ENCODE measurements at places on chromosomes 5 and 9.

GRCh38 chr5:180098991-180099732, 27.6 kb upstream of the RNF130 start:
- DNase-seq = no peak

GRCh38 chr5:8831251-8831650, 714.6 kb downstream of the SEMA5A start:
- DNase-seq = no peak

- no peak for DNase-seq
Observed at GRCh38 chr5:158139161-158139560, 280.2 kb upstream of the CLINT1 start.

DNA sequence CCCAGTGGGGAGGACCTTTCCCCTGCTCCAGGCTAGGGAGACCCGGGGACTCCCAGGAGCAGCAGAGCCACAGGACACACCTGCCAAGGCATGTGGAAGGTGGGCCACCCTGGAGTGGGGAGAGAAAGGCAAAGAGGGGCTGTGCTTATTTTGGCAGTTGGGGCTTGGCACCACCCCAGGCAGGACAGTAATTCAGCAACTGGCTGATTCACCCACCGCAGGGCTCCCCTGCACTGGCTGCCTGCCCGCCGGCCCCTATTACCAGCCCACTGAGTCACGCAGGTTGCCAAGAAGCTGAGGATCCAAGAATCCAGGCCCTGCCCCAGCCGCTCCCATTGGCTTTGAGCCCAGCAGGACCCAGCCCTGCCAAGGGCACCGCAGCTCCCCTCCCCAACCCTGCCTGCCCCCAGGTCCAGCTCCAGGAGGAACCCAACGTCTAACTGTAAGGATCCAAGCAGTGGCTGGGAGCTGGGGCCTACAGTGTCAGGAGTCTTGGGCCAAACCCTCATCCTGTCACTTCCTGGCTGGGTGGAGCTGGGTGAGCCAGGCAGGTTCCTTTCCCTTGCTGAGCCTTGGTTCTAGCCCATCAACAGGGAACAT, 14.2 kb upstream of the RALGDS start:
- peak; percentile 87 for DNase-seq

DNA sequence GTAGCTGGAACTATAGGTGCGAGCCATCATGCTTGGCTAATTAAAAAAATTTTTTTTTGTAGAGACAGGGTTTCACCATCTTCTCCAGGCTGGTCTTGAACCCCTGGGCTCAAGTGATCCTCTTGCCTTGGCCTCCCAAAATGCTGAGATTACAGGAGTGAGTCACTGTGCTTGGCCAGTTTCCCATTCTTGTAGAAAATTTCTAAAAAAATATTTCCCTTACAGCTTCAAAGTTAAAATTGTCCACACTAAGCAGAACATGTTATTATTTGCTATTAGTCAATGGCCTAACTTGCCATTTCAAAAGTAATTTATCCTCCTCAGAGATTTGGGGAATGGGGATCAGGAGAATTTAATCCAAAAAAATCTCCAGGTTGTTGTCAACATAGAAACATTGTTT, 40.1 kb downstream of the SLC38A9 start:
- DNase-seq = no peak

DNA sequence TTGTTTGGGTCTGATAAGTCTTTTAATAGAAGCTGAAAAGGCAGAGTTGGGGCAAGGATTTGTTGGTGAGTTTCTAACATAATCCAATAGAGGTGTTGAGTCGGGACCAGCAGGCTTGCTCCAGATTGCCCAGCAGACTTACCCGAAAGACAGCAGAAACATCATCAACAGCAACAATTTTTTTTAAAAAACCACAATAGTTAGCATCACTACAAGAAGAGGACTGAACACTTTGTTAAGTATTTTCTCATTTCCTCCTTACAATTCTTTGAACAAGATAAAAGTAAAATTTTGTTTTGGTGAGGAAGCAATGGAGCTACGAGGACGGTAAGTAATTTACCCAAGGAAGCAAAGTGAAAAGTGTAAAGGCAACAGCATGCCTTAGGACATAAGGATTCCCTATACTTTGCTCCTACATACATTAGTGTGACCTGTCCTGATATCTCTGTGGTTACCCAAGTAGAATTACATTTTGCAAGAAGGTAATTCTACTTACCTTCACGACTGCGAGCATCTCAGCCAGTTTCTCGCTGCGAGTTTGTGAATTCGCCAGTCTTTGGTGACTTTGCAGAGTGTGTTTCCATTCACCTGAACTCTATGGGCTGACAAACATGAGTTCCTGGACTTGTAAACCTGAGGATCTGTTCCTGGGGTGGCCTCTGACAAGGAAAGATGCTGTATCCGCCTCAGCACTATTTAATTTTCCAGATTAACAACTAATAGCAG, 13.2 kb downstream of the ITK start:
- peak; percentile 64 for DNase-seq

- no peak for DNase-seq
Observed at GRCh38 chr9:126589349-126589748, 24.4 kb upstream of the LMX1B start.

DNA sequence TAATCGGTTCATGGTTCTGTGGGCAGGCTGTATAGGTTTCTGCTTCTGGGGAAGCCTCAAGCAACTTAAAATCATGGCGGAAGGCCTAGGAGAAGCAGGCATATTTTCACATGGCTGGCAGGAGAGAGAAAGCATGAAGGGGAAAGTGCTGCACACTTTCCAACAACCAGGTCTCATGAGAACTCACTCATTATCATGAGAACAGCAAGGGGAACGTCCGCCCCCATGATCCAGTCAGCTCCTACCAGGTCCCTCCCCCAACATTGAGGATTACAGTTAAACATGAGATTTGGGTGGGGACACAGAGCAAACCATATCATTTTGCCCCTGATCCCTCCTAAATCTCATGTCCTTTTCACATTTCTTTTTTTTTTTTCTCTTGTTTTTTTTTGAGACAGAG, 82.1 kb downstream of the EHMT1 start:
- DNase-seq = no peak

- no peak for DNase-seq
Observed at GRCh38 chr9:37908698-37909186, 4.8 kb upstream of the SLC25A51 start.

DNA sequence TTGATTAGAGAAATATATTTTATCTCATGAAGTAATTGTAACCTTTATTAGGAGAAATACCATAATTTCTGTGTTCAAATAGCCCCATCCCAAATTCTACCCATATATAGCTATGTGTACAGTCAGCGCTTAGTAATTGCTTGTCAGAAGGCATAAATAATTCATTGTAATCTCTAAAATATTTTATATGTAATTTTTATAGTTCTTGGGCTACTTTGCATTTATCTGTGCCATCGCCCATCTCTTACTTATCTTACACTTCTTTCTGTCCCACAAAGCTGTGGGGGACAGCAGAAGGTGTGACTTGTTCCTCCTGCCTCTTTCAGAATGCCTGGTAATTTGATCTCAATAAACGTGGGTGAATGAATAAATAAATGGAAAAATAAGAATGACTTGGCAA, 5.5 kb downstream of the ADAMTSL1 start:
- no peak for DNase-seq

DNA sequence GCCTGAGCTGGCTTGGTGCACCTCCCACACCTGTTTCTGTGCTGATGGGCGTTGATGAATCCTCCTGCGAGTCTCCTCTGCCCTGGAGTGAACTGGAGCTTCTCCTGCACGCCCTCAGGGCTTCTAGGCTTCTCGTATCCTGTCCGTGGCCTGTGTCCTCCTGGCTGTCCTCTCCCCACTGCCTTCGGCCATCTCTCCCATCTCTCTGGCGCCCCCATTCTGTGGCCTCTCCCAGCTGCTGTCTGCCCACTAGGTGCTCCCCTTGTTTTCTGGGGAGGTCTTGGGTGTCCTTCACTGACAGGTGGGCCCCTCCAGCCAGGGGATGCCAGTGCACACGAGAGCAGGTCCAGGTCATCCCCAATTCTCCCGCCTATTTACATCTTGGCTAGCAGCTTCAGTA, 28.8 kb downstream of the AHRR start:
- DNase-seq = no peak

GRCh38 chr5:110727025-110727314, 499 bp upstream of the TMEM232 start:
- peak; percentile 20 for DNase-seq

DNA sequence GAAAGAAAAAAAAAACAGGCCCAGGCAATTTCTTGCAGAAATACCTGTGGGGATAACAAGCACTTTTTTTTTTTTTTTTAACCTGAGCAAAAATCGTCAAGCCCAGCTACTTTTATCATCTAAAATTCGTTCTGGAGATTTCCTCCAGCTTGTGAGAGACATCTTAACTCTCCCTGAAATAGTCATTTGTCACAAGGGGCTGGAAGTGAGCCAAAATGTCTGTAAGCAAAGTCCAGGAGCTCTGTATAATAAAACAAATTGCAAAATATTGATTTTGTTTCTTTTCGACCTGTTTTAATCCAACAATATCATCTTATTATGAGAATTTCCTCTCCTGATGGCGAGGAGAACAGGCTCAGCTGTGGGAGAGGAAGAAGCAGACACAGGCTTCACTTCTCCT, 168.4 kb downstream of the TTLL11 start:
- DNase-seq = no peak

DNA sequence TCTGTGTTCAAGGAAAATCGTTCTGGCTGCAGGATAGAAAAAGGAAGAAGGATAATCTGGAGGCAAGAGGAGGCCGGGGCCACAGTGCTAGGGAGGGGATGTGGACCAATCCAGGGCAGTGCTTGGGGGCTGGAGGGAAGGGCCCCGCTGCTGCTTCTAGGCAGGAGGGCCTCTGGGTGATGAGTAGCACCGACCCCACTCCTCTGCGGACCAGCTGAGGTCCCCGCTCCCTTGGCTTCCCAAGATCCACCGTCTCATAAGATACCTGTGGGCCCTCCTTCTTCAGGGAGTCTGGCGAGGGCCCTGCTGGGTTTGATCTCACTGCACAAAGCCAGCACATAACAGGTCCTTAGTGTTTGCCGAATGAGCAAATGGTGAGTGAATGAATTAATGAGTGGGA, 93.5 kb upstream of the MVB12B start:
- no peak for DNase-seq

GRCh38 chr5:129691220-129691619, 56.7 kb upstream of the MINAR2 start:
- DNase-seq = no peak

GRCh38 chr5:110383231-110383630, 343.2 kb downstream of the TMEM232 start:
- DNase-seq = no peak

DNA sequence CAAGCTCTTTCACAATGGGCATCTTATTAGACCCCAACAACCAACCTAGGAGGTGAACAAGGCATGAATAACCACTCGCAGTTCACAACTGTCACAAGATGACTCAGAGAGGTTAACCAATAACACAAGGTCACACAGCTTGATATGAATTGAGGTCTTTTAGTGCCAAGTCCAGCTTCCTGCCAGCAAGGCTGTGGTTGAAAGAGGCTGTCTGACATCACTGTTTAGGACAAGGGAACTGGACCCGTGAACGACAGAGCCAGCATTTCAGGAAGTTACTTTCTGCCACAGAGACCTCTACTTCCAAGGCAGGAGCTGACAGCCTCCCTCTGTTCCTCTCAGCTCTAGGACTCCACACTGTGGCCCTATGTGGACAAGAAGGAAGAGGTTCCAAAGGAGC, 53.4 kb upstream of the ALDH1B1 start:
- DNase-seq = no peak

DNA sequence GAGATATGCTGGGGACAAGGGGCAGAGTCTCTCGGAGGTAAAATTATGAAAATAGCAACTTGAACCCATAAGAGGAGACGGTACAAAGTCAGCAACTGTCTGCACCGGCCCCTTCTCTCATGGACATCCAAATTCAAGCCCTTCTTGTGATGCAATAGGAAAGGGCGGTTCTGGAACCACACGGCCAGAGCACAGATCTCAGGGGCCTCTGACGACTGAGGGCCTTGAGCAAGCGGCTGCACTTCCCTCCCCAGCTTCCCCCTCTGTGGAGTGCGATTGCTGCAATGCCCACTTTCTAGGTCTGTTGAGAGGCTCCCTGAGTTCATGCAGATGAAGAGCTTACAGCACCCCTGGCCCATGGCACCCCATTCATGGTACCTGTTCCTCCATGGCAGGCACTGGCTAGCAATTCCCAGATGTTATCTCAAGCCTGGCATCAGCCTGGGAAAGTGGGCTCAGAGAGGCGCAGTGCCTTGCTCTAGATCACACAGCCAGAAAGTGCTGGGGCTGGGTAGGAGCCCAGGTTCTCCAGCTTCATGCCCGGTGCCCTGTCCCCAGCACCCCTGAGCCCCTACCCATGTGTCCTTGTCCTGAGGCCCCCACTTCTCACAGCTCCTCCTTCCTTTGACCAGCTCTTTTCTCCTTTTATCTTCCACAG, 17.7 kb upstream of the CPLX2 start:
- DNase-seq = no peak

DNA sequence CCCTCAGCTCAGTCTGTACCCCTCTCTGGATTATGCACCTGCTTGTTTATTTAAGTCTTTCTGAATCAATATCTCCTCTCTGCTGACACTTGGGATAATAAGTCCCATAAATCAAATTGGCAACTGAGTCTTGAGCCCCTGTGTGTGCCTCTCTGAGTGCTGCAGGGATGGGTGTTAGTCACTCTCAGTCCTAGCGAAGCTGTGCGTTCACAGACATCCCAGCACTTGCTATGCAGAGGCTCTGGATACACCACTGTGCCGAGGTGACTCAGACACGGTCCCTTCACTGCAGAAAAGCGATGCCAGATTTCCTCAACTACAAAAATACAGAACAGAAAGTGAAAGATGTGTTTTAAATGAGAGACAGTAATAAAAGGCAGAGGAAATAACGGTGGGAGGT, 4.1 kb upstream of the KCNMB1 start:
- DNase-seq = peak; percentile 32

DNA sequence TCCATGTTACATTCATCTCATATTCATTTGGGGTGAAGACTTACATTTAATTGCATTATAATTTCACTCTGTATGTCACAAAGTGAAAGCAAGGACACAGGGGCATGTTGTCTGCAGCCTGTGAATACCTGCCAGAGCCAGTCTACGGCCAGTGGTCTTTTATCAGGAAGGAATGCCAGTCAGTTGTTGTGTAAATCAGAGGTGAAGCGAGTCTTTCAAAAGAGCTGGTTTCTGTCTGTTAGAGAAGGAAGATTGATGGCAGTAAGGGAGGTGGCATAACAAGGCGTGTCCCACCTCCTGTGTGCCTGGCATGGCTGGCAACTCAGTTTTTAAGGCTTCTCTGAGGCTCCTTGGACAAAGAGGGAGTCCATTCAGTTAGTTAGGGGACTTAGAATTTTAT, 18.1 kb upstream of the SYK start:
- DNase-seq = no peak
